Progenitor cell of endocrine pancreas (in vitro differentiated cells): ENCODE measurements at places on chromosomes 6 and 20.

DNA sequence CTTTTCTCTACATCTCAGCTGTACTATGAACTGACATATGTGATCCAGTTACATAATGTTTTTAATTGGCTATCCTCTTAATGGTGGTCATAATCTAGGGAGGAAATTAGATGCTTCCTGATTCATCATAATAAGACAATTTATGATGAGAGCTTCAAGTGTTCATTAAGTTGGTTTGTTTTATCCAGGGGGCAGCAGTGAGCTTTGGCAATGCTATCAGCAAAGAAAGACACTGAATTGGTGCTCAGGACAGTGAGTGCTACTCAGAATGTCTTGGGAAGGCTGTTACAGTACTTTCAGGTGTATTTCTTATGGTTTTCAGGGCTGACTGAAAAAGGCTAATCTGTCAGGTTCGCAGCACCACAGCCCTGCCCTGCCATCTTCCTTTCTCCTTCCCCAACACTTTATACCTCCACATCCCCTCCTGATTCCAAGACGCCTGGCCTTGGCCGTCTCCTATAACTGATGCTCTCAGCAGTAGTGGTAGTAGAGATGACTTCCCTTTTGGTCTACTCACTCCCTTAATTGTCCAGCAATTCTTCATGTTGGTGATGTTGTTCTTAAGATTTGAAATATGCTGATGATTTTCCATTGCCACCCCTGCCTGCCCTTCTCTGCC lies 67.0 kb upstream of the TNFAIP3 start:
- no peak overlapping the region for H3K4me3 ChIP-seq
- no peak for DNase-seq
- no peak overlapping the region for H3K27ac ChIP-seq
- H3K36me3 ChIP-seq, result no peaks in the 10 kb centered on the region

DNA sequence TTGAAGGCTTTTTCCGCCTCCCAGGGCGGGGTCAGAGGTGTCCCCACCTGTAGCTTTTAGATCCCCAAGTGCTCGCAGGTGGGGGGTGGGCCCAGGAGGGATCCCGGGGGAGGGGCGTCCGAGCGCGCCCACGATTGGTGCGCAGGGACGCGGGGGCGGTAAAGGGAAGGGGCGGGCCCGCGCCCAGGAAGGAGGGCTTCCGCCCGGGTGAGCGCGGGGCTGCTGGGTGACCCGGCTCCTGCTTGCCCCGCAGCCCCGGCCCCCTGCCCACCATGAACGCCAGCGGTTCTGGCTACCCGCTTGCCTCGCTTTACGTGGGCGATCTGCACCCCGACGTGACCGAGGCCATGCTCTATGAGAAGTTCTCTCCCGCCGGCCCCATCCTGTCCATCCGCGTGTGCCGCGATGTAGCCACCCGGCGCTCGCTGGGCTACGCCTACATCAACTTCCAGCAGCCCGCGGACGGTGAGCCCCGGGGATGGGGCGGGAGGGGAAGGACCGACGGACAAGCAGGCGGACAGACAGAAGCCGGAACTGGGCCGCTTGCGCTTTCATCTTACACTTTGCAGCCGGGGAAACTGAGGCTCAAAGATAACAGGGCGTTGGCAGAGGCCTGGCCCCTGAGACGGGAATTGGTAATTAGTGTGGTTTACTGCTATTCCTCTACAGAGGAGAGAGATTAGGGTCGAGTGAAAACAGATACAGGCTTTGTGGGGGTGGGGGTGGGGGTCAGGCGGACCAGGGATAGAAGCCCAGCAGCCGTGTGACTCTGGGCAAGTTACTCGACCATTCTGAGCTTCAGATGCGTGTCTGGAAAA lies at the start of gene PABPC1L:
Gene PABPC1L, plus strand, starts transcription at position 189 of the 818 bp plus-strand sequence. Its CDS starts 84 bp downstream, at position 273.
- H3K4me3 ChIP-seq, result peak within 1 kb of the TSS; percentile 84
- peak; percentile 59 for DNase-seq
- H3K36me3 ChIP-seq, result peaks cover 23% of the 10 kb centered on the region

GRCh38 chr6:158445426-158446085 lies 114.3 kb upstream of the TMEM181 start:
- DNase-seq, result no peak
- H3K4me1 ChIP-seq, result no peaks in the 10 kb centered on the region
- peaks cover 7% of the 10 kb centered on the region for H3K36me3 ChIP-seq
- H3K27ac ChIP-seq, result no peak overlapping the region

DNA sequence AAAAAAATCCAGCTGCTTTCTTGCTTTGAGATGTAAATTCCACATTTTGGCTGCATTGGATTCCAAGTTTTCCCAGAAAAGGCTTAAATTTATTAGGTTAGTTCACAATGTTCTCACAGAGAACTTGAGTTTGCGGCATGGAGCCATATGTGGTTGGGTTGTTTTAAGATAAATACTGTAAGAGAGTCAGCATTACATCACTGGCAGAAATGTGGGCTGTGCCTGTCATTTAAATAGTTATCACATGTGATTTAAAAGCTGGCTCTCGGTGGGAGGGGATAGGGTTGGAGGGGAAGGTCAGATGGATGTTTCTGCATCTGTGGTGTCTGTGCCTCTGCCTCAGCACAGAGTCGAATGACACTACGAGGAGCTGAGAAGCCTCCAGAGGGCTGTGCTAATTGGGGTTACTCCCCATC lies 73.8 kb upstream of the SCP2D1 start:
- H3K4me1 ChIP-seq, result peaks cover 3% of the 10 kb centered on the region
- peaks cover 2% of the 10 kb centered on the region for H3K36me3 ChIP-seq
- H3K4me3 ChIP-seq, result no peak overlapping the region
- H3K27ac ChIP-seq, result no peak overlapping the region
- no peaks in the 10 kb centered on the region for H3K27me3 ChIP-seq

DNA sequence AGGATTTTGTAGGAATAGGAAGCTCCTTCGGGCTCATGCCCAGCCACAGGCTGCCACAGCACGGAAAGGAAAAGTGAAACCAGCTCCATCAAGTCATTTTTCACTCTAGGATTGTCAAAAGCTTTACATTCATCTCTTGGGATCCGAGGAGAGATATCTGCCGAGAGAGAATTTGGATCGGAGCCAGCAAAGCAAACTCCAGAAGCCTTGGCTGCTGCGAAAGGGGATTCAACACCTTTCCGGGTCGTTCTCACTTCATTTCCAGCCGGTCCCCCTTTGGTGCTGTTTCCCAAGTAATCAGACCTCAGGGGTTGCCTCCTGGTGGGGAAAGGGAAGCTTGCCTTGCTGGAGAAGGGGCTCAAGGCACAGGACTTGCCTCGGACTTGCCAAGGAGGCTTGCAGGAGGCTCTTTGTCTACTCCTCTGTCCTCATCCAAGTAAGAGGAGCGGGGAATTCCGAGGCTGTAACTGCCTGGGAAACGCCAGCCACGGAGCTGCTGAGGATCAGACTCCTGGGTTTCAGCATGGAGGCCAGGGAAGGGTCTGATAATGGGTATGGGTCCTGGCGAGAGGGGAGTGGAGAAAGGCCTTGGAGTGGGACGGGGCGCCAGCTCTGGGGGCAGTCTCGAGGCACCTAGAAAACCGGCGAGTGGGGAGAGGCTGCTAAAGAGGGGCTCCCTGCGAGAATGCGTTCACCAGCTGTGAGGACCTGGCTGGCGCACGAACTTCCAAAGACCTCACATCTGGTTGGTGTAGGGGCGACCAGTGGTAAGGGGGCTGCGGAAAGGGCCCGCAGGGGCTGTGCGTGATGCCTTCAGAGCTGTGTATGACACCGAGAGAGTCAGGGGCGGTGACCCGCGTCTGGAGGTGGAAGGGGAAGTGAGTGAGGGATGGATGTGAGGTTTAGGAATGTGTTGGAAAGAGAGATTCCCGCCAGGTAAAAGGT lies 702 bp downstream of the ETV7 start:
- H3K27me3 ChIP-seq, result peaks cover 72% of the 10 kb centered on the region
- peaks cover 10% of the 10 kb centered on the region for H3K4me1 ChIP-seq
- H3K27ac ChIP-seq, result no peak overlapping the region
- H3K36me3 ChIP-seq, result no peaks in the 10 kb centered on the region
